ENCODE measurements at places on chromosomes 7 and 10.

DNA sequence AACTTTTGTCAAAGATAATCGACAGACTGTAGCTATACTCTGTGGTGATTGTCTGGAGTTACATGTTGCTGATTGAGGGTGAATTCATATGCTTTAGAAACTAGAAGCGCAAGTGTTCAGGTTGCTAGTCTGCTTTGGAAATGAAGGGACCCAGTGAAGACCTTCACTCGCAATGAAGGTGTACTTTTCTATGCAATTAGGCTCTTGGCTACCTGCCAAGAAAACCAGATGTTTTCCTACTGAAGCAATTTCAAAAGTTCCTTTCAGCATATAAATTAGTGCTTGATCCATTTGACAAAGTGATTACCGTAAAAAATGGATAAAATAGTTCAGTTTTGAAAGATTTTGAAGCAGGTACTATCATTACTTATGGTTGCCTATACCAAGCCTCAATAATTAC is 10.0 kb upstream of the STK31 start:
- DNase-seq: no peak

GRCh38 chr7:142094861-142095260 is 16.7 kb upstream of the MGAM2 start:
- peak; percentile 6 for DNase-seq

DNA sequence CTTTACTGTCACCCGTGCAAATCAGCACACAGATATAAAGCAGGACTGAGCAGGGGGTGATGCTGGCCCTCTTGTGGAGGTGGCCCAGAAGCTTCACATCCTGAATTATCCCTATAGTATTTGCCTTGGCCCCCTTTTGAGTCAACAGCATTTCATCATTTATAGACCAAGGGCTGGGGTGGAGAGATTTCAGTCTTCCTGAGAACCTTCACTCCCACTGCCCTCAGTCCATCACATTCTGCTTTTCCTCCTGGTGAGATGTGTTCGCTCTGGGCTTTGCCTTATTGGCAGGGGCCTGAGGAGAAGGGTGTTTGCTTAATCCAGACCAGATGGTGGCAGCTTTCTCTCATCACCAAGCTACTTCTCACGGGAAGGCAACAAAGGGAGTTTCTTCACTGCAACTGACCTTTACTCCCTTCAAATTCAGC is 47.7 kb downstream of the NOC3L start:
- DNase-seq: peak; percentile 66

GRCh38 chr10:126405239-126405775 is 17.0 kb upstream of the ADAM12 start:
- DNase-seq: no peak

DNA sequence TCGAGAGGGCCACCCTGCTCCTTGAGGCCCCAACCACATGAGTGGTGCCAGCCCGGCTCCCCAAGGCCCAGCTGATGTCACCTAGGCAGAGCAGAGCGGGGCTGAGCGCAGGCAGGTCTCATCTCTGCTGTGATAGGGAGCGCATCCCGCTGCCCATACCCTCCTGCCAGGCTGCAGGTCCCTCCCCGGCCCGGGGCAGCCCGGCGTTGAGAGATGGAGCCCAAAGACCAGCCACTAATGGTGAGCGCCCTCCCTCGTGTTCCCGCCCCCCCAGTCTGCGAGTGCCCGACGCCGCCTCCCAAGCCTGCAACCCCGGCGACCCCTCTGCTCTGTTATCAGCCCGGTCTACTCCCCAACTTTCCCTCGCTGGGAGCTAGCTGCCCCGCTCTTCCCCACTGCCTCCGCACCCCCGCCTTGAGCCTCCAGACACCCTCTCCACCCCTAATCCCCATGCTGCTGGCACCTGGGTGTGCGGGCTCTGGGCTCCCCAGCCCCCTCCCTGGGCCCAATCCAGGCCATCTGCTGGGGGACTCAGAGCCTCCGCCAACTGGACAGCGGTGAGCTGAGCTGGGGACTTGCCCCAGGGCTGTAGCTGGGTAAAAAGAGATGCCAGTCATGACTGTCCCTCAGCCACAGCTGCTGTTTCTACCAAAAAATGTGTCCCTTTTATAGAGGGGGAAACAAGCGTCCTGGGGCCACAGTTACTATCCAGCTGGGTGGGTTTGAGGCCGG is 19.7 kb upstream of the CHST12 start:
- no peak for DNase-seq

DNA sequence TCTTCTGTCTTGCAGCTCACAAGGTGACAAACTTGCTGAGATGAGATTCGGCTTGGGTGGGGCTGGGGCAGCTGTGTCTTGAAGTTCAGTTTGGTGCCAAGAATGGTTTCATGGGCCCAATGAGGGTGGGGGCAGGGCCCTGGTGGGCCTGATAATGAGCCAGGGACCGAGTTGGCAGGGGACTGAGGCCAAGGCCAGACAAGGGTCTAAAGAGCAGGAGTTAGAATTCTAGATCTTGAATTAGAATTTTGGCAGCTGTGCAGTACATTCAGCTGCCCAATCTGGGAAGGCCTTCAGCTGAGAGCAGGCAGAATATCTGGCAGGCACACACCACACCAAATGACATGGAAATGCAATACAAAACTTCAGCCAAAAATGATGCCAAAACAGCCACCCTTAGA is 1.5 kb upstream of the JAZF1 start:
- no peak for DNase-seq

GRCh38 chr10:4720463-4720862 is 105.5 kb upstream of the AKR1E2 start:
- DNase-seq: peak; percentile 38

DNA sequence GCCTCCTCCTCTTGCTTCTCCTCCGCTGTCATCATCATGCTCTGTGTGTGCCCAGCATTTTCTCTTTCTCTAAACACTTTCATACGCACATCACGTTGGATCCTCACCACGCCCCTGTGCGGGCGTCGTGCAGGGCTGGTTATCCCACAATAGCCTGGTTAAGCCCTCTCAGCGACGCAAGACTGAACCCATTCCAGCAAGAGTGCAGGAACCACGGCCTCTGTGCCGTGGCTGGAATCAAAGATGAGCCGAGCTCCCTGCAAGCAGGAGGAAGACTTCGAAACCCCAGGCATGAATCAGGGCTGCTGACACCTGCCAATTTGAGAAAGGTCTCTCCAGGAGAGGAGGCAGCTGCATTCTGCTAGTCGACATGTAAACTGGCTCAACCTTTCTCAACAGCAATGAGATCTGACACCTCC is 74.8 kb upstream of the FOXK1 start:
- peak; percentile 22 for DNase-seq

- DNase-seq: peak; percentile 70
Measured at GRCh38 chr7:79293655-79294142, 159.8 kb downstream of the MAGI2 start.

DNA sequence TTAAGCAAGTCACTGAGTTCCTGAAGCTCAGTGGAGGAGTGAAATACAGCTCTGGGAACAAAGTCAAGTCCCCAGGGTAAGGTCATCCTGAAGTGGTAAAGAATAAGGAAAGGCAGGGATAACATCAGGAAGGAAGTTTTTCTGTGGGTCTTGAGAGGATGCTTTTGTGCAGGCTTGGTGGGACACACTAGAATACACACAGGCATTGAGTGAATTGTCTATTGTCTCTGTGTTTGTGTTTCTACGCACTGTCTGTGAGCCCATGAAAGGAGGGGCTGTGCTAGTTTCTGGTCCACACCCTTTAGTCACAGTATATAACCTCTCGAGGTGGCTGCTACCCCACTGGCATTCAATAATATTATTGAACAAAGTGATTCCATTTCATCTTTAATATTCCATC is 95.8 kb upstream of the ABCB5 start:
- no peak for DNase-seq

DNA sequence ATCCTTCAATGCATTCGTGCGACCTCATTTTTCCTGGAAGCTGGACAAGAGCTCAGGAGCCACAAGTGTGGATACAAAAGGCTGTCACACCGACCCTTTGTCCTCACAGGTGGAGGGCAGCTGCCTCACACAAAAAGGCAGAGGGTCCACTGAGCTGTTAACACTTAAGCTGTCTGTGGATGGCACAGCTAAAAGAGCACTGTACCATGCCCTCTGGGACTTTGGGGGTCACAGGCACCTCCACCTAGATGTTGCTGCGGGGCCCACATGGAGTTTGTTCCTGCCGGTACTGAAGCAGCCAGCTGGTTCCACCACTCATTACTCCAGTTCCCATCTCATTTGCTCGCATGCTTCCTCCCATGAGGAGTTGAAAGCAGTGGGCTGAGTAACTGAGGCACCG is 57.0 kb downstream of the STRA8 start:
- no peak for DNase-seq

GRCh38 chr7:134654104-134654775 is 7.6 kb downstream of the BPGM start:
- DNase-seq: no peak

GRCh38 chr7:96241855-96242254 is 80.0 kb downstream of the SLC25A13 start:
- DNase-seq: no peak

GRCh38 chr7:92253251-92253650 is 7.5 kb downstream of the ANKIB1 start:
- no peak for DNase-seq

GRCh38 chr7:110373859-110374258 is 717.1 kb upstream of the LRRN3 start:
- DNase-seq: no peak

GRCh38 chr7:44867073-44867995 is 18.0 kb downstream of the PURB start:
- DNase-seq: peak; percentile 94

GRCh38 chr10:89148061-89148460 is 59.1 kb downstream of the CH25H start:
- DNase-seq: no peak

DNA sequence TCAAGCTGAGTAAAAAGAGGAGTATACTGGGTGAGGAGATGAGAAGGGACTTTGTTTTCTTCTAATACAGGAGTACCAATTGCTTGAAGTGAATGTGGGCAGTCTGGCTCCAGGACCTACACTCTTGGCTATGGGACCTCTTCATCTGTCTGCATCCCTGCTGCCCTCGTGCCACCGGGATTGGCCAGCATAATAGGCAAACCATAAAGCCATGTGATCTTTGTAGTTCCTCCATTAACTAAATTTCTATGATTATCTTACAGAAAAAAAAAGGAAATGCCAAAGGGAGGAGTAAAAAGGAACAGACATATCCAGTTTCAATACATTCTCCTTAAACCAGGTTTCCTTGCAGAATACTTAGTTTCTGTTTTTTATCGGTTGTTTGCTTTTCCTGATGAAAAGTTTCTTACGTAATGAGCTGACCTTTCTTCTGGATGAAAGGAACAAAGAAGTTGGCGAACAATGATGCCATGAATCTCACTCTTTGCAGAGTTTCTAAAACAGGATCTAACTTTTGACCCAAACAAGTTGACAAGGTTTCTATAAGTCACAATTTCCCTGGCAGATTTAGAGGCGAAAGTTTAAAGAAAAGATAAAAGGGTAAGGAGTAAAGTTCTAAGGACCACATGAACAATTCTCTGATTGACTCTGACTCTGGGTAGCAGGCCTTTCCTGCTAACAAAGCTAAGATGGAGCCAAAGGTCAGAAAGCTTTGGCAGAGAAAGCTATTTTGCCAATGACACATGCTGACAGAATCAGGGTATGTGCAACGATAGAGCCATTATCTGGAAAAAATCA is 54.1 kb downstream of the LAMB1 start:
- DNase-seq: peak; percentile 96

GRCh38 chr7:137755846-137756651 is 90.7 kb downstream of the DGKI start:
- peak; percentile 71 for DNase-seq

DNA sequence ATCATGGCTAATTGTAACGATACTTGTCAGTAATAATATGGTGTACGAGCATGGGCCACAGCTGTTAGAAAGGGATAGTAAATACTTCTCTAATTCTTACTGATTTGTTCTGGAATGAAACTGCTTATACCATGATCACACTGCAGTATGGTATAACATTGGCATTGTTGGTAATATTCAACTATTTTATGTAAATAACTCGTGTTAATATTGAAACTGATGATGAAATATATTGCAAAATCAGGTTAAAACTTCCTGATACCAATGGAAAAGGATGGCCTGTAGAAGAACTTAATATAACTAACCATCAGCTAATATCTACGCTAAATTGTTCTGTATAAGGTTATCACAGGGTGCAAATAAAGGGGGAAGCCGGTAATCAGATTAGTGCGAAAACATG is 10.3 kb downstream of the OR2A14 start:
- no peak for DNase-seq

DNA sequence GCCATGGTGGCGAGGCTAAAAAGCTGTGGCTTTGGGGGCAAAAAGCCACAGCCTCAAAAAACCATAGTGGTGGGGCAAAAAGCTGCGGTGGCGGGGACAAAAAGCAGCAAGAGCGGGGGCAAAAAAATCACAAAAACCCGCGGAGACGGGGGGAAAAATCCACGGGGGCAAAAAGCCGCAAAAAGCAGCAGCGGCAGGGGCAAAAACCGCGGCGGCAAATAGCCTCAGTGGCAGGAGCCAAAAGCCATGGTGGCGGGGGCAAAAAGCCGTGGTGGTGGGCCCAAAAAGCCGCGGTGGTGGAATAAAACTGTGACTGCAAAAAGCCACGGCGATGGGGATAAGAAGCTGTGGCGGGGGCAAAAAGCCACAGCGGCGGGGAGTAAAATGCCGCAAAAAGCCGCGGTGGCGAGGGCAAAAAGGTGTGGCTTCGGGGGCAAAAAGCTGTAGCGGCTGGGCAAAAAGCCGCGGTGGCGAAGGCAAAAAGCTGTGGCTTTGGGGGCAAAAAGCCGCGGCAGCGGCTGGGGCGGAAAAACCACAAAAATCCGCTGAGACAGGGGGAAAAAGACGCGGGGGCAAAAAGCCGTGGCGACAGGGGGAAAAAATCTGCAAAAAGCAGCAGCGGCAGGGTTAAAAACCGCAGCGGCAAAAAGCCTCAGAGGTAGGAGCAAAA is 526.6 kb downstream of the ZNF33B start:
- no peak for DNase-seq

DNA sequence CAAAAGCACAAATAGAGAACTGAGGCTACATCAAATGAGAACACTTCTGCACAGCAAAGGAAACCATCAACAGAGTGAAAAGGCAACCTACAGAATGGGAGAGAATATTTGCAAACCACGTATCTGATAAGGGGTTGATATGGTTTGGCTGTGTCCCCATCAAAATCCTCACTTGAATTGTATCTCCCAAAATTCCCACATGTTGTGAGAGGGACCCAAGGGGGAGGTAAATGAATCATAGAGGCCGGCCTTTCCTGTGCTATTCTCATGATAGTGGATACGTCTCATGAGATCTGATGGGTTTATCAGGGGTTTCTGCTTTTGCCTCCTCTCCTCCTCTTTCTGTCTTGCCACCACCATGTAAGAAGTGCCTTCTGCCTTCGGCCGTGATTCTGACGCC is 120.6 kb upstream of the FRMD4A start:
- DNase-seq: no peak

- DNase-seq: no peak
Measured at GRCh38 chr10:42939237-42939636, 137.6 kb upstream of the RET start.

DNA sequence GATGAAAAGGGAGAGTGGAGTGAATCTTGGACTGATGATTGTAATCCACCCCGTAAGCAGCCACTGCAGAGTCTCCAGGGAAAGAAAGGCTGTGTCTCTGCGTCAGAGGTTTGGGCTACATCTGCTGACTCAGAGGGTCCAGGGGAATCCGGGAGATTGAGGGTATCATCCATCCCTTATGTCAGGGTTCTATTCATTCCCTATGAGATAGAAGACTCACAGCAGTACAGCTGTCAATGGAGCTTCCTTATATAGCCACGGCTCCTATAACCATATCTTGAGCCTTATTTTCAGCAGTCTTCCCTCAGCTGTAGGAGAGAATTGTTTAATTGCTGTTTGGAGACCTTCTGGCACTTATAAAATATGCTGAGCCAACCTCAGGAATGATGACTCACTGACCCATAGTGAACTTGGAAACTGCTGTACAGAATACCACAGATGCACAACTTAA is 558.2 kb upstream of the PFKP start:
- DNase-seq: peak; percentile 37

- DNase-seq: peak; percentile 93
Measured at GRCh38 chr10:89158446-89158845, 48.7 kb downstream of the CH25H start.
